ENCODE measurements at places on chromosomes 16 and 17.

GRCh38 chr16:88437367-88437964 lies 15.6 kb upstream of the ZFPM1 start:
- peak; percentile 58 for DNase-seq

GRCh38 chr17:35087731-35088355 lies 24.3 kb upstream of the RFFL start:
- no peak for DNase-seq

- DNase-seq: no peak
Measured at GRCh38 chr16:72721981-72722380, 325.9 kb downstream of the ZFHX3 start.

DNA sequence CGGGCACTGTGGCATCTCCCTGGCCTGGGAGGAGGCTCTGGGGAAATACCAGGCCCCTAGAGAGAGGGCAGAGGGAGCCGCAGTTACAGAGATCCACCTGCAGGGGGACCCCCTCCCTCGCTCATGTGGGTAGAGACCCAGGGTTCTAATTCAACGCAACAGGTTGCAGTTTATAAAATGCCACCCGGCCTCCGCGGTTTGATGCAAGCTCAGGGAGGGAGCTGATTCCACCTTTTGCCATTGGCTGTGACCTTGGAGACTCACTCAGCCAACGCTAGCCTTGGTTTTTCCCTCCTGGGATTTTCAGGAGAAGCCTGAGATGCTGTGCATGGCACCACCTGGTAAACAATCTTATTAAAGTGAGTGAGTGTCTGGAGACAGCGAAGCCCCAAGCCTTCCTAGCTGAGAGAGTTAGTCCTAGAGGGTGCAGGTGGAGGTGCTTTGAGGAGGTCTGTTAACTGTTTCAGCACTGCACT lies 12.1 kb downstream of the TTLL6 start:
- DNase-seq: peak; percentile 58

- DNase-seq: no peak
Measured at GRCh38 chr16:50744881-50745280, 3.0 kb downstream of the CYLD start.

- no peak for DNase-seq
Measured at GRCh38 chr17:42405076-42405475, 16.8 kb upstream of the STAT3 start.

DNA sequence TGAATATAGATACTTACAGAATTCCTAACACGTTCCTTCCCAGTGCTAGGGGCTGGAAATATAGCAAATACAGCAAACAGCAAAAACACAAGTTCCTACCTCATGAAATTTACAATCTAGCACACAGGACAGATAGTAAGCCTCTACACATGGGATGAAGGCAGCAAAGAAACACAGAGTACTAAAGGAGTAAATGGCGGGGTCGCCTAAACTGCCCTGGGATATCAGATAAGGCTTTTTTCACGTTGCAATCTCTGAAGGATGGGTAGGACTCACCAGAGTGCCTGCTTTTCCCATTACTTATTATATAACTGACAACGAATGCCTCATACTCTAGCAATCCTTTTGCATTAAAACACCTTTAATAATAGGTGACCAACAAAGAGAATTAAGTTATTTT lies 19.8 kb downstream of the CEP112 start:
- DNase-seq: no peak

- no peak for DNase-seq
Measured at GRCh38 chr17:65020284-65020683, 36.3 kb downstream of the GNA13 start.

- no peak for DNase-seq
Measured at GRCh38 chr16:54632322-54633220, 298.1 kb upstream of the IRX5 start.
